MCF 10A (cell line): ENCODE measurements at places on chromosomes 1 and 21.
A peak's percentile ranks its signal among the peaks of the same experiment; 100 is the strongest.

- peak; percentile 34 for DNase-seq
Observed at GRCh38 chr1:108113496-108113895, 86.6 kb downstream of the SLC25A24 start.

GRCh38 chr1:217315346-217315745 lies 315.5 kb downstream of the GPATCH2 start:
- peak; percentile 87 for DNase-seq

DNA sequence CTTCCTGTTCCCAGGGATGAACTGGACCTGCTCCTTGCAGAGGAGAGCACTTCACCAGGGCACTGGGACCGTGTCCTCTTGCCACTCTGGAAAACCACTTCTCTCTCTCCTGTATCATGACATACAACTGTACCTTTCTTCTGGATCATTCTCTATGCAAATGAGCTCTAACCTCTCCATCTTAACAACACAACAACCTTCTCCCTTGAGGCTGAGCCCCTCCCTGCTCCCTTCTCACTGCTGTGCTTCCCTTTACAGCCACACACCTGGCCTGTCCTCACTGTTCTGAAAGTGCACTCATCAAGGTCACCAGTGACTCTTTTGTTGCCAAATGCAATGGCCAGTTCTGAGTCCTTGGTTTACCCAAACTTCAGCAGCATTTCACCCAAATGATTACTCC lies 54.5 kb upstream of the MRPS6 start:
- no peak for DNase-seq

GRCh38 chr1:154502066-154502743 lies at the start of the genes SHE and TDRD10:
Gene SHE (minus strand): TSS chr1:154502412. CDS start chr1:154502026, 386 bp downstream.
Gene TDRD10 (plus strand): TSS chr1:154502219. CDS start chr1:154506904, 4,685 bp downstream.
- DNase-seq: no peak

DNA sequence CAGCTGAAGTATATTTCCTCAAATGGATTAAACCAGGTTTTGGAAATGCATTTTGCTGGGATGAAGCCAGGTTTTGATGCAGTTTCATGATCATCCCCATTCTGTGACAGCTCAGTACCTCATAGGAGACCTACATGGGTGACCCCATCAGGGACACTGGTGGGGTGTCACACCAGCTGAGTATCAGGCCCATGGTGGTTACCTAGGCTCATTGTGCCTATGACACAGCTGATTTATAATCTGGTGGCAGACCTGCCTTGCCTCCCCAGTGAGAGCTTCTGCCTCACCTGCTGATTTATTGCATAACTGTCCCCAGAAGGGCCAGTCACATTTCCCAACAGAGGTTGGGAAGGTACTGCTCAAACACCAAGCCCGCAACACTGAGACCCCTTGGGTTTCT lies 3.8 kb downstream of the NCF2 start:
- no peak for DNase-seq

- no peak for DNase-seq
Observed at GRCh38 chr1:2597441-2598328, 11.1 kb downstream of the PRXL2B start.

GRCh38 chr1:6423321-6423999 lies 1.1 kb upstream of the ESPN start:
- DNase-seq: peak; percentile 91

GRCh38 chr1:17297991-17298390 lies 10.0 kb upstream of the PADI4 start:
- peak; percentile 82 for DNase-seq

GRCh38 chr1:89687254-89687653 lies 54.3 kb downstream of the LRRC8C start:
- no peak for DNase-seq

DNA sequence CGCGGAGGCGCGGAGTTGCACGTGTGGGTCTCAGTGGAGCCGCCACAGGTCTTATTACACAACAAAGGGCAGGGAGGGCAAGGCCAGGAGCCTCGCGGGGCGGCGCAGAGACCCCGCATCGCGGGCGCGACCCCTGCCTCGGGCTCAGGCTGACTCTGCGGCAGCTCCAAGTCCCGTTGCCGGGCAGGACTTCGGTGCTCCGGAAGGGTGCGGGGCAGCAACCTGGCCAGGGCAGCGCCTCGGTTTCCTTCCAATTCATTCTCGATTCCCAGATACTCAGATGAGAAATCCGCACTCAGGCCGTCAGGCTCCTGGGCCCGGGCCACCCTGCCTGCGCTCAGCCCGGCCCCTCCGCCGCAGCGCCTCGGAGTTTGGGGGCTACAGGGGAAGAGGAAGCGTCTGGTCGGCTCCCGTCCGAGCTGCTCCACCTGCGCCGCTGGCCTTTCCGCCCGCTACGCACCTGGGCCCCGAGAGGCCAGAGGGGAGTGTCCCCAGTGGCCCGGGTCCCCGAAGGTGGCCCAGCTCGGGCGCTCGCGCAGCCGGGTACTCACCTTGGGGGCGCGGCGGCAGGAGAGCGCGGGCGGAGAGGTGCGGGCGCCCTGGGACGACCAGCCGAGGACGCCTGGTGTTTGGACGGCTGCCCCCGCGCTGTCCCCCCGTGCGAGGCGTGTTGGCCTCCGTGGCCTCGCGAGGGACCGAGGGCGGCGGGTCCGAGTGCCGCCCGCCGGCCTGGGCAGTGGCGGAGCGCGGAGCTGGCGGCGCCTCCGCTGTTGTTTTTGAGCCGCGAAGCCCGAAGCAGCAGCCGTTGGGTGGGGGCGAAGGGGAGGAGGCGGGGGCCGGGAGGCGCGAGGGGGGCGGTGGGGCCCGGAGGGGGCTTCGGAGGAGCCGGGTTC lies 1.1 kb upstream of the PRDM16 start:
- DNase-seq: no peak

DNA sequence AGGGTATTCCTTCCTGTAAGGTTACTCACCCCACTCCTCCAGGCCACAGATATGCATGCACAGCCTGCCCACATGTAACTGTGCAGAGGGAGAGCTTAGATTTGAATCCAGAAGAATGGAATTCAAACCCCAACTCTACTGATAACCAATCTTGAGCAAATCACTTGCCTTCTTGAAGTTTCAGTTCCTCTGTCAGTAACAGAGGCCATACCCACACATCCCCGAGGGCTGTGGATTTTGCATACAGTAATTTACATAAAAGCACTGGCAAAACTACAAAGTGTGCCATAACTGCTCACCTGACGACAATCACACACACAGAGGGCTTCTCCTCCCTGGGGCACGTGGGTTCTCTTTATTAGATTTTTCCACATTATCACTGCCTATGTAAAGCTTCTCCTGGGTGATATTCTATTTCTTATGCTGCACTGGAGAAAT lies 18.6 kb downstream of the CD247 start:
- no peak for DNase-seq

DNA sequence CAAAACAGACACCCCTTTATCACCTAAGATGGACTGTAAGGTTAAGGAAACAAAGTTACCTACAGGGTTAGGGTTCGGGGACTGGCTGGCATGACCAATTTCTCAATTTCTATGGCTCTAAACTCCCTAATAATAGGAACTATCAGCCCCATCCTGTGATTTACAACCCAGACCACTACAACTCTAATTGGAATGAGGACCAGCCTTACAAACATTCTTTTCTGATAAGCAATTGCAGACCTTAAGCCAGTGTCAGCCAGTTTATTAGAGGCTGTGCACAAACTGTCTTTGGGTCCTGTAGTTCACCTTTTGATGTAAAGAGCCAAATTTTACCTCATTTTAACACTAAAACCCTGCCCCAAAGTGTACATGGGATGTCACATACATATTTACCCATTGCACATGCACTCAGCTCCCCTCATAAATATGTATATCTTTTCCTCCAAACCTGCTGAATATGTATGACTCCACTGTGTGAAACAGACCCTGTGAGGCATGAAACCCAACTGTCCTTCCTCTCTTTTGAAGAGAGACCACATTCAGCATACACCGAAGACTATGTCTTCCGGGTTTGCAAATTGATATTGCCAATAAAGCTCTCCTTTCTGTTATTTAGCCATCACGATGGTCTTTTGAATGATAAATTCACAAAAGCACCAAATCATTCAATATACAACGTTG lies 7.3 kb upstream of the APP start:
- DNase-seq: no peak

DNA sequence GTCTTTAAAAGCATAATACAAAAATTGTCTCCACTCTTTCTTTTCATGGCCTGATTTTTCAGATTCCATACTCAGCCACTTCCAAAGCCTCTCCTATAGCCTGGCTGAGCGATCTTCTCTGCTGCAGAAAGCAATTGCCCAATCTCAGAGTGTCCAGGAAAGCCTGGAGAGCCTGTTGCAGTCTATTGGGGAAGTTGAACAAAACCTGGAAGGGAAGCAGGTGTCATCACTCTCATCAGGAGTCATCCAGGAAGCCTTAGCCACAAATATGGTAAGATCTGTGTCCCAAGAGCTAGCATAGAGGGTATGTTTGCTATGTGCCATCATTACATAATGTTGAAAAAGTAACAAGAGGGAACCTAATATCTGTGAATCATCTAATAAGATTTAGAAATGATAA lies 130.7 kb upstream of the BMP8A start:
- DNase-seq: peak; percentile 14

DNA sequence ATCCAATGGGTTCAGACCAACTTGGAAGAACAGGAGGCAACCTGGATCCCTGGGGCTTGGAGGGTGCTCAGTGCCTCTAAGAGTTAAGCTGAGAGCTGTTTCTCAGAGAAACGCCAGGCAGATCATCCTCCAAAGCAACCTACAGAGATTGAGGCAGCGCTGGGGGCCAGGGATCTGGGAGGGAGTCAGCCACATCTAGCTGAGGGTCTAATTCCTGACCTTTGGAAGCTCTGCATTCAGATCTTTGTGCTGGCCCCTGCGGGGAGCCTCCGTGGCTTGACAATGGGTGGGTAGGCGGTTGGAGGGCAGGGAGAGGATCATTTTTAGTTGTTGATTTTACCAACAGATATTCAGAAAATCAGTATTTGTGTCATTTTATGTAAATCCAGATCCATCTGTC lies 79.3 kb downstream of the DDX20 start:
- no peak for DNase-seq

DNA sequence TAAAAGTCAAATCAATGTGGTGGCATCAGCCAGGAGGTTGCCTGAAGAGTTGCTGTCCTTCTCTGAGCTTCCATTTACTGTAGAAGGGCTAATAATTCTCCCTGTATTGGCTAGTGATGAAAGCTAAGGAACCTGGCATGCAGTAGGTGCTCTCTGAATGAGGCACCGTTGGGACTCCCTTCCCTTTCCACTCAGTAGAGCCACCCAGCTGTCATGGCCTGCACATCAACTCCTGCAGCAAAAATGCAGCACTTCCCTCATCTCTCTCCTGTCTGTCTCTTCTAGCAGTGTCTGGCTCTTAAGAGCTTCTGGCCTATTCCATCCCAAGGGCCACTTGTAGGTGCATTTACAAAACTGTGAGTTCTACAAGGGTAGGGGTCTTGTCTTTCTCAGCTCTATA lies 369.0 kb downstream of the MATN1 start:
- no peak for DNase-seq

DNA sequence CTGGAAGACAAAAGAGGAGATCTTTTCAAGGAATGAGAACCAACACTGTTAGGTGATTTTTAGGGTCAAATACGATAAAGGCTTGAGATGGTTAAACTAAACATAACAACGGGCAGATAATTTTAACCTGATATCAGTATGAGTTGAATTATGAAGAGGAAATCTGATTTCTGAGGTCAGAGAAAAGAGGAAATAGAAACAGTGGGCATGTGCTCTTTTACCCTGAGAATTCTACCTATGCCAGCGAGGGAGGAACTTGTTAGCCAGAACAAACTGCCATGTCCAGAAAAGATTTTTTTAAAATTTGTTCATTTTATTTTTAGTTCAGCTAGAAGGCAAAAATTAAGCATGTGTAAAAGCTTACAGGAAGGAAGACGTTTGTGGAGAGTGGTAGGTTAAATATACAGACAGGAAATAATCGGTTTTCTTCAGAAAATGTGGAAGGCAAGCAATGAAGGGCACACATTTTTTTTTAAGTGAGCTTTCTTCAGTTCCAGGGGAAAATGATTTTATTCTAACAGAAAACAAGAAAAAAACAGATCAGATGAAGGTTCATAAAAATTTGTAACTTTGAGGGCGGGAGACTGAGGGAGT lies 1745.3 kb downstream of the MRPL39 start:
- DNase-seq: no peak

DNA sequence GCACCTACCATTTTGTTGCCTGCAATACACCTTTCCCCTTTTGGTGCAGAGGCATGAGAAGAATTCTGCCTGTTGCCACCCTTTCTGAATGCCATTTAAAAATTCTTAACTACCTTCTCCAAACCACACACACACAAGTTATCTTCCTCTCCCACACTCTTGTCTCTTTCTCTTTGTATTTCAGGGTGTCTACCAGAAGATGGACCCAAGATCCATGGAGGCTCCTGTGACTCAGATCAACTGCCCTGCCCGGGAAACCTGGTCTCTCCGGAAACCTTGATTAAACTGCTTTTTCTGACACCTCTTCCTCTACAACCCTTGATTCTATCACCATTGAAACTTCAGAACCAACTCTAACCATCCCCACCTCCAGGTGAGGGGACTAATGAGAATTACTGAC lies 2.4 kb upstream of the TARS2 start:
- DNase-seq: peak; percentile 66

GRCh38 chr1:155979597-155980343 lies 1.4 kb upstream of the ARHGEF2 start:
- DNase-seq: peak; percentile 83

- no peak for DNase-seq
Observed at GRCh38 chr1:52943876-52944416, 16.9 kb downstream of the SCP2 start.

DNA sequence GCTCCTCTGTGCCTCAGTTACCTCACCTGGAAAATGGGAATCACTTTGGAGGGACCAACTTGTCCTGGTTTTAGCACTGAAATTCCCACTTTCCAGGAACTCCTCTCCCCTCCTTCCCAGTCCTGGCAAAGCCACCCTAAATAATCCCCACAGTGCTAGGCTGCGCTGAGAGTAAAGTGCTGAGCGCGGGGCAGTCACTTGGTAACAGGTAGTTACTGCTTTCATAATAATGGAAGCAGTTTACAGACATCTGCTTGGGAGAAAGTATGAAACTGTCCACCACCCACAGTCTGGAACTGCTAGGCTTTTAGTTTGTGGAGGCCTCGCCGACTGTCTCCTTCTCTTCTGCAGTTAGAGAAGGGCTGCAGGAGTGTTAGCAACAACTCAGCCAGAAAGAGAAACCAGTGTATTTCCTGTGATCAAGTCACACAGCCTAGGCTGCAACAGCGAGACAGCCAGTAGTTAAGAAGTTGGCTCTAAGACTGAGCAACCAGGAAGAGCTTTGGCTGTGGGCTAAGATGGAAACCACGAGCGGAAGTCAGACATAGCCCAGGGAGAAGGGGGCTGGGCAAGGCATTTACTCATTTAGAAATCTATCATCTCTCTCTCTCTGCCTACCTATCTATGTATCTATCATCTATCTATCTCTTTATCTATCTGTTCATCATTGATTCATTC lies 30.8 kb upstream of the ABCG1 start:
- no peak for DNase-seq

- DNase-seq: peak; percentile 39
Observed at GRCh38 chr21:31213787-31214186, 130.3 kb downstream of the TIAM1 start.
